ENCODE measurements at places on chromosomes 1 and 21.

- DNase-seq, result no peak
Measured at GRCh38 chr1:63618011-63618410, 24.8 kb downstream of the PGM1 start.

GRCh38 chr1:10613340-10613739, 138.6 kb downstream of the PEX14 start:
- DNase-seq, result no peak

- no peak for DNase-seq
Measured at GRCh38 chr1:37650173-37650572, 15.5 kb upstream of the RSPO1 start.

- no peak for DNase-seq
Measured at GRCh38 chr1:93076268-93076667, 2.8 kb upstream of the MTF2 start.

DNA sequence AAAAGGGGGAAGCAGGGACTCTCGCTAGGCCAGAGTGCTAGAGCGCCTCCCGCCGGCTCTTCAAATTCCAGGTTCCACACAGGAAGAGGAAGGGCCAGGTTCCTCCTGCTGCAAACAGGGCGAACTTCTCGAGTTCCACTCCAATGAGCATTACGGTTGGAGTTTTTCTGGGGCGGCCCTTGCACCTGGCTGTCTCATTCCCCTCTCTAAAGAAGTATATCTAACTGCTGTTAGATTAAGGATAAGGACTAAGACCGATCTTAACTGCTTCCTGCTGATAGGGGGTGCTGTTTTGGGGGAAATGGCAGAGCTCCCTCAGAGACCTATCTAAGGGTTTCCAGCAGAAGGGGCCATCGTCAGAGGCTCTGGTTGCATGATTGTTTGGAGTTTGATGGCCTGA, 138.0 kb downstream of the RABGAP1L start:
- no peak for DNase-seq

DNA sequence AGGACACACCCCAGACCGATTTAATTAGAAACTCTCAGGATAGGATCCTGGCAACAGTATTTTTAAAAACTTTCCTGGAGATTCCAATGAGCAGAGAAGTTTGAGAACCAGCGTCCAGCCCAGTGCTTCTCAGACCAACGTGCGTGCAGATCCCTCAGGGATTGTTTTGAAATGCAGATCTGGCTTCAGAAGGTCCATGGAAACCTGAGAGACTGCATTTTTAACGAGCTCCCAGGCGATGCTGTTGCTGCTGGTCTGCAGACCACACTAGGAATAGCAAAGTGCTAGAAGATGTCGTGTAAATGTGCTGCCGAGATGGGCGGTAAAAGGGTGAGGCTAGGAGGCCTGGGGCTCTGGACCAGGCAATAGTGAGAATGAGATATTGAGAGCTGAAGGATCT, 18.4 kb upstream of the CASQ1 start:
- no peak for DNase-seq

- DNase-seq, result no peak
Measured at GRCh38 chr1:161069731-161070270, at the start of gene ARHGAP30. Gene ARHGAP30, minus strand, starts transcription at chr1:161069891. Its CDS starts 267 bp downstream, at chr1:161069624.

GRCh38 chr1:201714542-201715329, 114.2 kb upstream of the IPO9 start:
- no peak for DNase-seq

DNA sequence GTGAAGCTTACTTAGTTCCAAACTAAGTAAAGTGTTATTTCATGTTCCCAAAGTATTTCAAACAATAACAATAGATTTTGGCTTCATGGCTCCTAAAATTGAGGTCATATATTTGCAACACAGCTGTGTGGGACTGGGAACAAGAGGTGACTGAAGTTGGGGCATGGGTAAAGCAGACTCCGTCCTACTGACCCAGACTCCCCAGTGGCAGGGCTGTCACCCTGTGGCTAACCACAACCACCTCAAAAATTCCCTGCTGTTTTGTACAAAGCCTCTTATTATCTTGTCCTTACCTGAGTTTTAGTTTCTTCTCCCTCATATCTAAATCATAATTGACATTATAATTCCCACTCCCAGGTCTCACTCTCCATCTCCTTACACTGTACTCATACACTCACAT, 117.6 kb downstream of the PTGER3 start:
- DNase-seq, result no peak

DNA sequence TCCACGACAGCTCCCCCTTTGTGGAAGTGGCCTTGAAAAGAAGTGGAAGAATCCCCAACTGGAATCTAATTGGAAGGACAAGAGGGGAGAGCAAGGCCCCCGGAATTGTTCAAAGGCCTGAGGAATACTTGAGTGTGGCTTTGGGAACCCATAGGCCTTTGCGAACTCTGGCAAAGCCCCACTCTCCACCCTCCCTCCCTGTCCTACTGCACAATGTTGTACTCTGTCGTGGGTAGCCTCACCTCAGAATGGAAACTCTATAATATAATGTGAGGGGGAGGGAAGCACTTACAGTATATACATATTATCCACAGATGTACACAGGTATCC, 28.5 kb downstream of the PLPP3 start:
- DNase-seq, result no peak

GRCh38 chr1:109149874-109150601, 36.1 kb downstream of the ELAPOR1 start:
- DNase-seq, result no peak

- DNase-seq, result no peak
Measured at GRCh38 chr1:43622471-43622870, 27.5 kb upstream of the KDM4A start.

DNA sequence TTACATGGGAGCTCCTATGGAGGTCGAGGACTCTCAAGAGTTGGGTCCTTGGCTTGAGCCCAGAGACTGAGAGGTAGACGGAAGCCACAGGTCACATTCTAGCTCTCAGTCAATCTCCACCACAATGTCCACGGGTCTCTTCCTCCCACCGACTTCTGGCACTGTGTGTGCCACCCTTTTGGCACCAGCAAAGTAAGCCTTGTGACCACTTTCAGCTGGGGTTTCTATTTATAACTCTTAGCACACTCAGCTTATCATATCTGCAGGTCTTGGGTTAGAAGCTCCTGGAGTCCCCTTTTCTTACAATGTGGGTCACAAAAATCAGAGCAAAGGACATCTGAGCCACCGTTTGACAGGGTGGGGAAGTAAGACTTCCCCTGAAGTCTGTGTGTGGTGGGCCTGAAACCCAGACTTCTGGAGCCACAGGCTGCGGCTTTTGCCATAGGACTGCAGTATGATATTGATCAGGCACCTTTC, 28.3 kb downstream of the NCMAP start:
- no peak for DNase-seq

GRCh38 chr1:211648980-211649934, 26.2 kb downstream of the NEK2 start:
- no peak for DNase-seq

- no peak for DNase-seq
Measured at GRCh38 chr1:42744148-42744413, 4.0 kb upstream of the CLDN19 start.

DNA sequence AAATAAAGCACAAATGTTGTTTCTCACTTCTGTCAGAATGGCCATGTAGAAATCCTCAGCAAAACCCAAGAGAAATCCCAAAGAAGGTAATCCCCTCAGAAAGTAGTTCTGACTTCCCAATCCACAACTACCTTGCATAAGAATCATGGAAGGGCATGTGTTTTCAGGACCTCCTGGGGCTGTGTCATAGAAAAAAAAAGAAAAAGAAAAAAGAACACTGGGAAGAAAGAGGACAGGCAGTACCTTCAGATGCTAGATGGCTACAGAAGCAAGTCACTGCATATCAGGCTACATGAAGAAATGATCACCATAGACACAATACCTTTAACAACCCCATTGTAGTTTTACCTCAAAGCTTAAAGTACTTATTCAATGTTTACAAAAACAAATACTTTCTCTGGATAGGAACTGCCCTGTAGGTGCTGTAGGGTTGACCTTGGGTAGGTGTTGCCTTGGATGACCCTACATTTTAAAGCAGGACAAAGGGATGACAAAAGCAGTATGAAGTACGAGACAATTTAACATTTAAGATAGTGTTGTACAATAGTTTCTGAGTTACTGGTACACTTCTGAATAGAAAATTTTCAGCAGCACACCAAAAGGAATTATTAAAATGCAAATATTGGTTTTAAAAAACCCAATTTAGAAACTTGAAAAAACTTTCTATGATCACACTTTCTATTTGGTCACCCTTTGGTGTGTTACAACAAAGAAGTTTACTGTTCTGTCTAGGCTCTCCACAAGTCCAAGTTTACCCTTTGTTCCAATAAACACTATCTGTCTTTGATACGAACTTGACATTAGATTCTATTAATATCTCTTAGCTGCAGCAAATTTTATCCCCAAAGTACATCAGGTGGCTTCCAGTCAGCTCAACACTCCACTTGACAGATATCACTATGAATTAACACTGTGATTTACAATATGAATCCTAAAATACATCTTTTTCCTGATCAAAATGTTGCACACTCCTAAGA, 5.0 kb downstream of the TRIT1 start:
- DNase-seq, result no peak

- peak; percentile 60 for DNase-seq
Measured at GRCh38 chr1:3530926-3531818, 76.7 kb downstream of the ARHGEF16 start.

- no peak for DNase-seq
Measured at GRCh38 chr21:42537106-42537742, 23.6 kb downstream of the SLC37A1 start.

DNA sequence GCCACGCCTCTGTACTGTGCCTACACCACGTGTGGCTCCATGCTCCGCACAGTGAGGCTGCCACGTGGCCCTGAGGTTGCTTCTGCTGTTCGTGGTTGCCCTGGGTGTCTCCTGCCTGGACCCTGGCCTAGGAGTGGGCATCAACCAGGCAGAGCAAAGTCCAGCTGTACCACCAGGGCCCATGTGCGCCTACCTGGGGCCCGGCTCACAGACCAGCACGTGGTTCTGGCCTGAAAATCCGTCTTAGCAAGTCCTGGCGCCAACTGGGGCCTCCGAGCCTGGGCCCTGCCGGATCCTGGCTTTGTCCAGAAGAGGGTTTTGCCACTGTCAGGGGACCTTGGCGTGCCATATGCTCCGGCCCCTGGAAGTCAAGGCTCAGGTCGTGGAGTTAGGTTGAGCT, 107.1 kb upstream of the TTC34 start:
- DNase-seq, result no peak

DNA sequence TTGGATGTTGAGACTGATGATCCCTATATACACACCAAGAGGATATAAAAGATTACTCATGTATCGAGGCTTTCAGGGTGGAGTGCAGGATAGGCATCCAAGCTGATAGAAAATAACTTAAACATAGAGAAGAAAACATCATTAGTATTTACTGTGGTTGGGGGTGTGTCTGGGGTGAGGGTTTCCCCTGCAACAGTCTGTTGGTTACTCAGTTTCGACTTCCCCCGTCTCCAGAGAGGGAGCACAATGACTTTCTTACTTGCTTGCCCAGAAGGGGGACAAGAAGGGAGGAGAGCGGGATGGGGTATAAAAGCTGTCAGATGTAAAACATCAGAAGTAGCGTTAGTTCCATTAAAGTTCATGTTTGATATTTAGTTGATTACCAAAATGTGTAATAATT, 717.4 kb upstream of the ZP4 start:
- no peak for DNase-seq

DNA sequence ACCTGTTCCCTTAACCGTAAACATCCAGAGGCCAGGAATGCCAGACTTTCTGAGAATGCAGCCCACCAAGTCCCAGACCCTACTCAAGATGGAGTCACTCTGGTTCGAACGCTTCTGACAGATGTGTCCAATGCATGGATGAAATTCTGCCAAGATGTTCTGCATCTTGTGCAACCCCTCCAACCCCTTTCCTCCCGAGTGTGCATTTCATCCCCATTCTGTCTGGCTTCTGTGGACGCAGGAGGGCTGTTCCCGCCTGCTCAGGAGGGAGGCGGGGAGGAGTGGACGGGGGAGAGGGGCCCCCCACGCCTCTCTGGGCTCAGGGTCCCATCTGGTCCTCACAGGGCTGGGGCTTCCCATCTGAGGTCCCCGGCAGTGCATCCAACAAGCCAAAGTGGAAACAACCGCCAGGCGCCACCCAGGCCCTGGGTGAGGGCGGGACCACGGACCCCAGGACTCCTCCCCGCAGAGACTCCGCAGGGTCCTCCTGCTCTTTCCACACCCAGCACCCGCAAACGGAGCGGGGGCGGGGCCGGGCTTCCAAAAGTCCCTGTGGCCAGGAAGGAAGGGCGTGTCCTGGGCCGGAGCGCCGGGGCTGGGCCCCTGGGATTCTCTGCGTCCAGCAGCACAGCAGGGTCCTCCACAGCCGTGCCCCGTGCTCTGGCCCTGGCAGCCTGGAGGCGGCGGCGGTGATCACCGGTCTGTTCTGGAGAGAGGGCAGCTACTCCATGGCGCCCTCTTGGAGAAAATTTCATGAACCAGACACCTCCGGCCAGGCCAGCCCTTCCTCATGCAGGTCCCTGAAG, 27.8 kb upstream of the SUMO3 start:
- DNase-seq, result no peak

- peak; percentile 41 for DNase-seq
Measured at GRCh38 chr1:60904099-60904851, 178.1 kb upstream of the NFIA start.

GRCh38 chr1:236657398-236657797, 28.9 kb upstream of the ACTN2 start:
- DNase-seq, result no peak

GRCh38 chr1:114725230-114725629, 8.7 kb upstream of the NRAS start:
- no peak for DNase-seq

- DNase-seq, result no peak
Measured at GRCh38 chr1:117759535-117759934, 153.7 kb downstream of the TENT5C start.

GRCh38 chr1:83670909-83671565, 327.9 kb downstream of the TTLL7 start:
- no peak for DNase-seq

- no peak for DNase-seq
Measured at GRCh38 chr21:34715985-34716596, 47.3 kb downstream of the CLIC6 start.

GRCh38 chr1:67561704-67562113, 123.3 kb upstream of the GADD45A start:
- no peak for DNase-seq

DNA sequence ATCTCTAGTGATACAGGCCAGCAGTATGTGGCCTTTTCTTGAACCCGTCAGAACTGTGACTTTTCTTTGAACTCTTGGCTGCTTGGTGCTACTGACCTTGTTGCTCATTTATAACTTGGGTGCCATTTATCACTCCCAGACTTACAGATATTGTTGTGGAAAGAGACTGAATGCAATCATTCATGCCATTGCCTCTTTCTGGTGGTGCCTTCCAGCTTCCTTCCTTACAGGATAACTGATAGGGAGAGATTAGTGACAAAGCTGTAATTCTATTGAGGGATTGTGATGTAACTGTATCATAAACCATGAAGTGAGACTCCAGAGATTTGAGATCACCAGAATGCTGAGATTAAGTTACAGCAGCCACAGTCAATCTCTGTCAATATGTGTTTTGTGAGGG, 256.5 kb downstream of the USP25 start:
- DNase-seq, result no peak

GRCh38 chr1:227654431-227654830, 80.7 kb downstream of the JMJD4 start:
- DNase-seq, result no peak

- DNase-seq, result no peak
Measured at GRCh38 chr21:41508415-41509144, 622 bp upstream of the TMPRSS2 start.

Data from DMS79 (cell line).